ENCODE measurements at places on chromosomes 7 and 10. TPM values are rescaled to one million over a fixed set of nuclear protein-coding genes. Genes with fewer than 3 reads are reported as not detected.

CPED1 gene
- total RNA-seq, result 34.1 TPM

NPFFR1 gene
- total RNA-seq, result 1.8 TPM

GHRHR gene
- 4.4 TPM for total RNA-seq

PILRA gene
- total RNA-seq, result 4.1 TPM

LRMDA gene
- total RNA-seq, result 5.6 TPM

PCLO gene
- 19.7 TPM for total RNA-seq

CHST3 gene
- 28.4 TPM for total RNA-seq

DNA sequence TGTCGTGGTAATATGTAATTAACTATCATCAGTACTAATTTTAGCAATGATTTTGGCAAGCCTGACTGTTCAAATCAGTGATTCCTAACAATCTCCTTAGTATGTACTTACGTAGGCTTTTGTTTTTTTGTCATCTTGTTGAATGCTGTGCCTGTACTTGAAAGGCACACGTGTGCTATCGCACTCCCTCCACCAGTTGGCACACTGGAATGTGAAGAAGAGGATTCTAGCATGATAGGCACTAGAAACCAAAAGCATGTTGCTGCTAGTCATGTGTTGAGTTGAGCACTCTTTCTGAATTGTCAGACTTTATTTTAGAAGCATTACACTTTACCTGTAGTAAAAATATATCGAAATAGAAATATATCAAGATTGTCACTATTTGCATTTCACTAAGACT is 59.1 kb downstream of the TASOR2 start:
- DNase-seq, result no peak

- DNase-seq, result no peak
Measured at GRCh38 chr7:115827305-115828045, 203.1 kb downstream of the TFEC start.

DNA sequence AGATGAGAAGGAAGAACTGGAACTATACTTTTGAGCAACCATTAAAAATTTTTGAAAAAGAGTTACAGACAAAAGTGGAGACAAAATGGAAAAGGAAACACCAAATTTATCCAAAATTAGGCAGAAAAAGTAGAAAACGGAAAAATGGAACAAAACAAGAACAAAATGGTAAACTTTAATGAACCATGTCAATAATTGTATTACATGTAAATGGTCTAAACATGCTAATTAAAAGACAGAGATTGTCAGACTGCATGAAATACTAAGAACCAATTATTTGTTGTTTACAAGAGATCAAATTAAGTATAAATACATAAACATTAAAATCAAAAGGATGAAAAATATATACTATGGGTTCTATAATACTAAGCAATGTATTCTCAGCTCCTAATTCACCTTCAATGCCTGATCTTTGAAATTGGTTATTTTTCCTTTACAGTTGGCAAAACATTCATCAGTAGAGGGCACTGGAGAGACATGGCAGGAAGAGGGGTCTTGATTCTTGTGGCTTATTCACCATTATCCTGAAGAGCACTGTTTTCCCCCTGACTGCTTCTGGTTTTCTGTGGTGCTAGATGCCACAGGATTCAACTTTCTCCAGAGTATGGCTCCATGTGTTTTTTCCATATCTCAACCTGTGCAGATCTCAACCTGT is 124.9 kb downstream of the ELFN1 start:
- DNase-seq, result no peak

DNA sequence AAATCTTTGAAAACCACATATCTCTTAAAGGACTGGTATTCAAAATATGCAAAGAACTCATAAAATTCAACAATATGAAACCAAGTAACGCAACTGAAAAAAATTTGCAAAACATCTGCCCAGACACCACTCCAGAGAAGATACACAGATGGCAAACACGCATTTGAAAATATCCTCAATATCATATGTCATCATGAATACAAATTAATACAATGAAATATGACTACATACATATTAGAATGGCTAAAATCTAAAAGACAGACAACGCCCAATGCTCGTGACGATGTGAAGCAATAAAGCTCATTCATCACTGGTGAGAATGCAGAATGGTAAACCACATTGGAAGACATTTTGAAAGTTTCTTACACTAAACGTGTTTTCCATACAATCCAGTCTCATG is 770.1 kb upstream of the CELF2 start:
- no peak for DNase-seq

GRCh38 chr7:110827287-110827855 is 263.6 kb upstream of the LRRN3 start:
- no peak for DNase-seq

DNA sequence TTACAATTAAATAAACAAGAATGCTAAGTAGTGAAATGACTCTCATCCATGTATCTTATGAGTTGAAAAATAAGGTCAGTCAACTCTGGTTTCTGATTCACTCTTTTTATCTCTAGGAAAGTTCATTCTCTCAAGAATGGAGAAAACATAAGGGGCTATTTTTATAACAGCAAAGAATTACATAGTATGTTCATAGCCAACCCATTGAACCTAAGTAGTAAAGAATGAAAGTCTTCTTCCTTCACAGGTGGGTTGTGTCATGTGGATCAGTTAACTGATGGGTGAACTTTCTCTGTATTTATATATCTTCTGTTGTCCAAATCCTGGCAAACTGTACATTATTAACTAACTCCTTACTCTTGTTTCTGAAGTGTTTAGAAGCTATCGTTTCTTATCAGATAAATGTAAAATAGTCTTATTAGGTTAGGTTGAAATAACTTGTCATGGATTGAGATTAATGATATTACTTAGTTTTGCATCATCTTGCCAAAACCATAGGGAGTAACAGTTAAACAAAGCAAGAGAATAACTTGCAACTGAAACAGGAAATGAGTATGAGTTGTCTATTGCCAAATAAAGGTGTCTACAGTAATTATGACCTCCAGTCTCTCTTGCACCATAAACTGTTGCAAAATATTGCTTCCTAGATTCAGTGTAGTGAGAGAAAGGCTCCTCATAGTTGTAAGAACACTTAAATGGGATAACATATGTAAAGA is 86.8 kb downstream of the ANKRD7 start:
- DNase-seq, result no peak

DNA sequence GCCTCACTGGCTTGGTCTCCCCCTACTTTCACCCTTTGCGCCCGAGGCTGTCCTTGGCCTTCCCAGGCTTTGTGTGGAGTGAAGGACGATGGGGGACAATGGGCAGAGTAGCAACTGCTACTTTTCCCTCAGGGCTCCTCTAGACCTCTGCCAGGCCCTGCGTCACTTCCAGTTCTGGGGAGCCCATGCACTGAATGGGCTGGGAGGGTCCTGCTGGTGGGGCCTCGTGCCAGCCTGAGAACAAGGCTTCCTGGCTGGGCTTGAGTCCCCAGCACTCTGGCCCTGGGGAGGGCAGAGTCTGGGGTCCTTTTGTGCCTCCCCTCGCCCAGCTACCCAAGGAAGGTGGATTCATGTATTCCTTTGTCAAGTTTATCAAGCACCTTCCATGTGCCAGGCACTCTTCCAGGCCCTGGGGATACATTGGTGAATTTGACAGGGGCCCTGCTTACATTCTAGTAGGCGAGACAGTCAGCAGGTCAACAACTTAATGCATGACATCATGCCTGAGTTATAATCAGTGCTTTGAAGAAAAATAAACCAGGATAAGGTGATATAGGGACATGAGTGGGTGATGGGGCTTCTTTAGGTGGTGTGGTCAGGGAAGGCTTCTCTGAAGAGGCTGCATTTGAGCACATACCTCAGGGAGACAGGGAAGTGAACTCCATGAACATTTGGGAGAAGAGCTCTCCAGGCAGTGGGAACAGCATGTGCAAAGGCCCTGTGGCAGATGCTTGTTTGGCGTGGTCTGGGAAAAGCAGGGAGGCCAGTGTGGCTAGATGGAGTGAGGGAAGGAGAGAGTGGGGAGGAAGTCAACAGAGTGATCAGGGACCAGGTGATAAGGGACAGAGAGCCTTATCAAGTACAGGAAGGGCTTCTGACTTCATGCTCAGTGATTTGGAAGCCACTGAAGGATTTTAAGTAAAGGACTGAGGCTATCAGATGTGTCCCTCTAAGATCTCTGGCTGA is 14.1 kb downstream of the ZMIZ1 start:
- DNase-seq, result no peak

DNA sequence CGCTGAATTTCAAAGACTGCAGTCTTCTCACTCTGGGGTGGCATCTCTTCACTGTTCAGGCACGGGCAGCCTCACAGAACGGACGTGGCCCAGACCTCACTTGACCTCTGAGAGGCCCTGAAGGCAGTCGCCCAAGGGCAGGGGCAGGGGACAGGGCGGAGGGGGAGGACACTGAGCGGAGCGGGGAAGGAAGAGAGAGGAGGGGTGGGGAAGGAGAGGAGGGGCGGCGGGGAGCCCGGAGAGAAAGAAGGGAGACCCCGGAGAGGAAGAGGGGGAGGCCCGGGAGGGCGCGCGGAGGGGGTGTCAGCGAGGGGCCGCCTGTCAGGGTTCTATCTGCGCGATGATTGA is 58.7 kb upstream of the COMTD1 start:
- DNase-seq, result no peak

GRCh38 chr7:137957887-137958286 is 44.0 kb downstream of the CREB3L2 start:
- DNase-seq, result no peak

- DNase-seq, result peak; percentile 56
Measured at GRCh38 chr10:61904733-61905725, 3.5 kb downstream of the ARID5B start.

DNA sequence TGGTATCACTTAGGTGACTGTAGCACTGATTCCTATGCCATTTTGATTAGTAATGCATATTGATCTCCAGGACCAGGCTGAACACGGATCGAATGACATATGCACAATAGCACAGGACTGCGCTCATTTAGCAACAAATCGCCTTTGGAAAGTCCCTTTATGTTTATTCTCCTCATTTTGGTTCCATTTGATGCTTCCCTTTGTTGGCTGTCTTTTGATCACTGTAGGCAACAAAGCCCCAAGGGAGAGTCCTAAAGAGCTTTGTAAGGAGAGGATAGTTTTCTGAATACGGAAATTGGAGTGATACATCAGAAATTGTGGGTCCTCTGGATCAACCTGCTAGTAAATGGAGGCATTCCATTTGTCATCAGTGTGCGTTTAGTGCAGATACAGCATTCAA is 1111.4 kb downstream of the SORCS1 start:
- DNase-seq, result peak; percentile 89

GRCh38 chr7:68269405-68269804 is 1272.8 kb downstream of the TYW1 start:
- no peak for DNase-seq

DNA sequence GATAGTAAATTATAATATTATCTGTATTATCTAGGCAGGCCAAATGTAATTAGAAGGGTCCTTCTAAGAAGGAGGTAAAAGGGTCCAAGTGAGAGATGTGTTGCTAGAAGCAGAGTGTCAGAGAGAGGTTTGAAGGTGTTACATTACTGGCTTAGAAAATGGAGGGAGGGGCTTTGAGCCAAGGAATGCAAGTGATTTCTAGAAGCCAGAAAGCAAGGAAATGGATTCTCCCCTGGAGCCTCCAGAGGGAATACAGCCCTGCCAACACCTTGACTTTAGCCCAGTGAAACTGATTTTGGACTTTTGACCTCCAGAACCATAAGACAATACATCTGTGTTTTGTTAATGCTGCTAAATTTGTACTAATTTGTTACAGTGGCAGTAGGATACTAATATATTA is 97.9 kb upstream of the IL6 start:
- no peak for DNase-seq

DNA sequence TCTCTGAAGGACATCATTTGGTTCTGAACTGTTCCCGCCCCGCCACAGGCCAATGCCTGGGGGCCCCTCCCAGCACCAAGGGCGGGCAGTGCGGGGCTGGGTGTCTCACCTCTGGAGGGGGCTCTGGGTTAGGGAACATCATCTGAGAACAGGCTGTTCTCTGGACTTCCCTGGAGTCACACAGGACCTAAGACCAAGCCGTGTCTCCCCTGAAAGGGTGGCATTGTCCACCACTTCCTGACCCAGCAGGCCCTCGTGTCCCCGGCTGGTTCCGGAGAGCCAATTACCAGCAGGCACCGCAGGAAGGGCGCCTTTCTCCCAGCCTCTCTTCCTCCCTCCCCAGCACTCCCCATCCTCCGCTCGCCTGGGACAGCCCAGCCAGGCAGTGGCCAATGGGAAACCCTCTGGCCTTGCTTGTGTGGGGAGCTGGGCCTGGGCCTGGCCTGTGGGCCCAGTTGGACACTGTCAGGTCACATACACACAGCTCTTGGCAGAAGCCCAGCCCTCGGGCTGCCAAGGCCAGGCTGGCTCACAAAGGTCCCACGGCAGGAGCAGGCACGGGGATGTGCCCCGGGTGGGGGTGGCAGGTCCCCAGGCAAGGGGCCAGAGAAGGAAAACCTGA is 119.5 kb downstream of the SPDYE5 start:
- DNase-seq, result no peak

DNA sequence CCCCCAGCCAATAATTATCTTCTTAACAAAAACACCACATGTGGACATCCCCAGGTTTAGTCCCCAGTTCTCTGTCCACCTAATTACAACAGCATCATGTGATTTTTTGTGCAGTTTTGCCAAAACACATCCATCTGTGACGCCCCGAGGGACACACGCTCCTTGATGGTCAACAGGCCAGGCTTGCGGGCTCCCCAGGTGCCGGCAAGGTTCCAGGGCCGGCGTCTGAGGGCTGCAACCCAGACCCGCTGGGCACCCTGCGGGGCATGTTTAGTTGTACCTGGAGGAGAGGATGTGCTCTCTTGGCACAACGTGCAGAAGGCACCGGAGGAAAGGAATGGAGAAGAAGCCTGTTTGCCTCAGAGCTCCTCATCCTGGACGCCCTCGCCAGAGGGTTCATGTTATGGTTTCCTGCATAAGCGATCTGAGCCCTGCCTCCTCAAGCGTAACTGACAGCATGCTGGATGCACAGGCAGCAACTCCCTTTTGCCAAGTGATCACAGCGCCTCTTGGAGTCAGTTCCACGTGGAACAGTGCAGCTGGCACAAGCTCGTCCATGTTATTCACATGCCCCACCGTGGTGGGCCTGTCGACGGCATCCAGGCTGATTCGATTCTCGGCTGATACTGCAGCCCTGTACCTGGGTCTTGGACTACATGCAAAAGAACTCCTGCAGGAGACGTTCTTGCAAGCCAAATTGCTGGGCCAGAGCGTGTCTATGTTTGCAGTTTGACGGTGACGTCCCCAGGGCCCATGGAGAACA is 41.6 kb downstream of the JAKMIP3 start:
- no peak for DNase-seq

DNA sequence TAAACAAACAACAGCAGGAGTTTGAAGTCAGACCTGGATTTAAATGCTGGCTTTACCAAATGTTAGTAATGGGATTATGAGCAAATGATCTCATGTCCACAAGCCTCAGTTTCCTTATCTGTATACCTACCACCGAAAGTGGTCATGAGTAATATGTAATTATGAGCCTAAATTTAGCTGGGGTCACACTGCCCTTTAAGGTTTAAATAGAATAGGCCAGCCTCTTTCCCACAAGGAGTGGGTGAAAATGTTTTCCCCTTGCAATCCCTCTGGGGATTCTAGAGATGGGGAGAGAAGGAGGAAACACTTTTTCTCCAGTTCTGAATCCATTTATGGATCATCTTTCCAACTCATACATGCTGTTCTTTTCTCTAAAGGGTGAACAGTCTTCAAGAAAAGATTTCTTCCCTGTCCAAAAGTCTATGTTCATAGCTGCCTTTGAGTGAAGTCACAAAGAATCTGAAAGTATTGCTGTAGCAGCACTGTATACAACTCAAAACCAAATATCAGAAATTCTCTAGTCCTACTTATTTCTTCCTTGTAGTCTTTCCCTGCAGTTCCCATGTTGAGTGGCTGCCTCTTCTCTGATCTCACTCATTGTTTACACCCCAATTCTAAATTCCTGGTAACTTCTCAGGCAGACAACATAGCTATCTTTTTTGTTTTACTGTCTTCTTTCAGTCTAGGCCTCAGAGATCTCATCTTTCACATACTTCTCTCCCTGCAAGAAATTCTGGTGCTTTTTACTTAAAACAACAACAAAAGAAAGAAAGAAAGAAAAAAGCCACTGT is 7.4 kb upstream of the TSPAN12 start:
- no peak for DNase-seq

Measured in spinal cord (tissue), 10 donors.